ENCODE measurements at places on chromosomes 6 and 20.

DNA sequence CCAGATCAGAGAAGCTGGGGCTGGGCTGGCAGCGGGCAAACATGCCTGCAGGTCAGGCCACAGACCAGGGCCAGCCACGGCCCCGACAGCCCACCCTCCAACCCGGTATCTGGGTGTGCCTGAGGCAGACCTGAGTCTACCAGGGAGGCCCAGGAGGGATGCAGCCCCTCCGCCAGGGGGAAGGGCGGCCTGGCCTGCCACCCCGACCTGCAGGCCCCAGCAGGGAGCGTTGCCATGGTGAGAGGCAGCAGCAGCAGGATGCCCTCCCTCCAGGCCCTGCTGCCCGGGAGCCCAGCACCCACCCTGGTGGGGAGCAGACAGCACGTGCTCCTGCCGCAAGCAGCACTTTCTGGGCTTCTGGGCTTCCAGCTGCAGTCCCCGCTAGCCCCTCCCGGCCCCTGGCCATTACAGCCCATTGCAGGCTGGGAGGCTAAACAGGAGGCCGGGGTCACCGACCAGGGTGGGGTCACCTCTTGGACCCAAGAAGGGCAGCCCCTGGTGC is 3.8 kb upstream of the EEF1A2 start:
- DNase-seq = no peak

DNA sequence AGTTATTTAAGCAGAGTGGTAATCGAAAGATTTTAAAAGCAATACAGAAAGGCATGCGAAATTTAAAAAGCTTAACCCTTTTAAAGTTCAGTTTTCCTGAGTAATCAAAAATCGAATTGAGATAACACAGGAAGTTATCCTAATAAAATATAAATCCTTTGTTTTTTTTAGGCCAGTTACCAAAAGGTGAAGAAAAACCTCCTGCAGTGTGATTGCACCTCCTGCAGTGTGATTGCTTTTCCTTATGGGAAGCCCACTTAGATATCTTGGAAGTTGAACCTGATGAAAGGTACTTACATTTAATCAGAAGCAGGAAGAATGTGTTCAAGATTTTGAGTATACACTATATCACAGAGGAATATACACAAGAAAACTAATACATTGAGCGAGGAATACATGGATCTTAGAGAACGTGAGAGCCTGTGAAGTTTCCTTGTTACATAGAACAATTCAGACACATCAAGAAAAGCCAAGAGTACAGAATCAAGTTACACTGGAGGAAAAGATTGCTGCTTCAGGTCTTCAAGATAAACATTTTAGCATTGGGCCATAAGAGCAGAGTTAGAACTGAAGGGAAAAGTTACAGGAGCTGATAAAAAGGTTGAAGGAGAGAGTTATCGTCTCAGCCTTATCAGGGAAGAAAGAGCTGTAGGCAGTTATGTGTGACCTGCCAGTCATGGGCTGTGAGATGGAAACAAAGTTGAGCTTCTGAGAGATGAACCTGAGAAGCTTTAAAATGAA is 7.7 kb upstream of the TMEM181 start:
- DNase-seq = no peak

GRCh38 chr6:36622901-36623546 is 28.9 kb downstream of the SRSF3 start:
- DNase-seq = no peak

GRCh38 chr6:35141007-35141655 is at the start of gene TCP11:
Gene TCP11 (minus strand): TSS chr6:35141339. CDS start chr6:35140870, 469 bp downstream.
- peak; percentile 25 for DNase-seq

GRCh38 chr6:117494694-117495318 is 12.3 kb downstream of the DCBLD1 start:
- no peak for DNase-seq

DNA sequence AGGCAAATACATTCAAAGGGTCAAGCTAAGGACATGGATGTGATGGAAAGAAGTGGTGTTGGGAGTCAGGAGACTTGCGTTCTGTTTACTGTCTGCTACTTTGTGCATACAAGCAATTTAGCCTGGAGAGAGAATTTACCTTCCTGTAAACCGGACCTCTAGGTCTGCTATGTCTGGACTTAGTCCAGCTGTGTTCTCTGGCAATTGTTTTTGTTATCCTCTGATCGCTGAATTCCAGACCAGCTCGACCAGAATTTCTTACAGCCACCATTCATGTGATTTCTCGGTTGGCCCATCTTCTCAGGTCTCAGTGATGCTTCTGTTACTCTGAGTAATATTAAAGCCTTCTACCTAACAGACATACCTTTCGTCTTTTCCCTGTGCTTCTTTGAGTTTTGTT is 75.2 kb downstream of the LRRC1 start:
- no peak for DNase-seq

GRCh38 chr6:104885518-104886043 is 25.9 kb upstream of the HACE1 start:
- no peak for DNase-seq

DNA sequence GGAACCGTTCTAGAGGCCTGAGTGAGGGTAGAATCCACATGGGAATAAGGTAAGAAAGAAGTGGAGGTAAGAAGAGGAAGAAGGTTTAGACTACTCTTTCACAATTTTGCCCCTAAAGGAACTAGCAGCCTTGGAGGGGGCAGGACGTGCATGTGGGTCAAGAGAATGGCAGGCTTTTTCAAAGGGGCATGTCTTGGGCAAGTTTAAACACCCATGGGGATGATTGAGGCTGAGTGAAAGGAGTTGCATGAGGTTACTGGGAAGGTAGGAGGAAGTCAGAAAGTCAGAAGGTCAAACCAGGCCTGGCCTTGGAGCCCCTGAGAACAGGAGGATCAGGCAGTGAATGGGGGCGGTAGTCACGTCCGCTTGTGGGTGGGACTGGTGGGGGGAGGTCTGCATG is 10.2 kb downstream of the ADA start:
- no peak for DNase-seq

DNA sequence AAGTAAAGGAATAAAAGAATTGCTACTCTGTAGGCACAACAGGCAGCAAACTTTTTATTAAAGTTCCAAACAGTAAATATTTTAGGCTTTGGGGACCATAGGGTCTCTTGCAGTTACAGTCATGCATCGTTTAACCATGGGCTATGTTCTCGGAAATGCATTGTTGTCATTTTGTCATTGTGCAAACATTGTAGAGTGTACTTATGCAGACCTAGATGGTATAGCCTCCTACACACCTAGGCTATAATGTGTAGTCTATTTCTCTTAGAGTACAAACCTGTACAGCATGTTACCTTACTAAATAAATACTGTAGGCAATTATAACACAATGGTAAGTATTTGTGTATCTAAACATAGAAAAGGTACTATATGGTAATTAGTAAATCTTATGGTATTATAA is 54.7 kb downstream of the CDS2 start:
- no peak for DNase-seq

- DNase-seq = no peak
These were observed 307.1 kb upstream of the PLN start for GRCh38 chr6:118240878-118241528.

GRCh38 chr20:18719426-18719825 is 94.2 kb upstream of the SCP2D1 start:
- no peak for DNase-seq

- DNase-seq = no peak
These were observed 1234.7 kb upstream of the GJE1 start for GRCh38 chr6:140897804-140898573.

- no peak for DNase-seq
These were observed 1229.7 kb downstream of the GRIK2 start for GRCh38 chr6:102623201-102623600.

DNA sequence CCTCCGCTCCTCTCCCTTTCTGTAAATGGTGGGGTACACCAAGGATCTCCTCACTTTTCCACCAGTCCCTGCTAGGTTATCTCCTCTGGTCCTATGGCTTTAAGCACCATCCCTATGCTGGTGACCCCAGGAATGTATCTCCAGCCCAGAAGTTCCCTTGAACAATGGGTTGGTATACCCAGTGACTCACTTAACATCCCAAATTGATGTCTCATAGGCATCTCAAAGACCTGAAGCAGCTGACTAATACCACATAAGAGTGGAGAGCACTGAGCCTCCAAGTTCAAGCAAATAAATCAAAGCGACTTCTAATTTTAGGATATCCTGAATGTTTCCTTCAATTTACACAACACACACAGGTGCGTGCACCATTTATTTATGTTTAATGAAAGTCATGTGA is 48.3 kb downstream of the ADGRF1 start:
- no peak for DNase-seq

GRCh38 chr6:6788394-6789032 is 200.0 kb downstream of the LY86 start:
- DNase-seq = no peak

GRCh38 chr6:11245381-11246256 is 13.2 kb upstream of the NEDD9 start:
- no peak for DNase-seq

DNA sequence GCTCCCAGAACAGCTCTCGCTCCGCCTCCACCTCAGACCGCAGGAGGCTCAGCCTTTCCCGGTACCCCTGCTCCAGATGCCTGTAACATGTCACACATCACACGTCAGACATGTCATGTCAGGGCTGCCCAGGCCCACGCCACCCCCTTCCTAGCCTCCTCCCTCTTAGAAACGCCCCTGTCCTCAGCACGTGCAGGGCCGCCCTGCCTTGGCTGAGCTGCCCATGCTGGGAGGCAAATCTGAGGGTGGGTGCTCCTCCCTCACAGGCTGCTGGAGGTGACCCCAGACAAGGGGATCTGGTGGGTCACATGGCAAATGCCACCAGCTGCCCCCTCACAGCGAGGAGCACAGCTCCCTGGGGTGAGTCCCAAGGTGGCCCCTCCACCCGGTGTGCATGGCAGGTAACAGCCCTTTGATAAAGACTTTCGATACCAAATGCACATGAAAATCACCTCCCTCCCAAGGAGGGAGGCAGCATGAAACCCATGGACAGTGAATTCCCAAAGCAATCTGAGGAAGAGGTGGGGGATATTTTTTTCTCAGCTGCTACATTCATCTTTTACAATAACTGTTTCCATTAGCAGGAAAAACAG is 84.1 kb downstream of the GINS1 start:
- DNase-seq = no peak

DNA sequence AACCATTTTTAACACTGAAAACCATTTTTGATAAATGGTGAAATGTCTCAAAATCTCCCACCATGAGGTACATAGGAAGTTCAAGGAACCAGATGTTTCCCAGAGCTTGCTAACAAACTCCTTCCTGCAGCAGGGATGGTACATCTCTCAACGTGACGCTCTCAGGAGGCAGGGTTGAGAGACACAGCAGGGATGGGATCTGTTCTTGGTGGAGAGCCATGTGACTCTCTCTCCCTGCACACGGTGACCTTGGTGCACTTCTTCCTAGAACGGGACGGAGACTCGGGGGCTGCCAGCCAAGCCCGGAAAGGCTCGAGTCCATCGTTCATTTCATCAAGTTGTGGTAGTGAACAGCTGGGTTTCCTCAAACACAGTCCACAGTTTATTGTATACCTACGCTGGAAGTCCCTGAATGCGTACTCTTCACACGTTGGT is 94.2 kb downstream of the FAM50B start:
- no peak for DNase-seq

- DNase-seq = no peak
These were observed 7.9 kb upstream of the GPRC6A start for GRCh38 chr6:116836606-116837342.

GRCh38 chr6:74357321-74357720 is 661.3 kb downstream of the CD109 start:
- DNase-seq = no peak

GRCh38 chr6:82693094-82693493 is 329.5 kb downstream of the TPBG start:
- no peak for DNase-seq

- DNase-seq = no peak
These were observed 886.6 kb upstream of the ADGRB3 start for GRCh38 chr6:67748521-67748920.

DNA sequence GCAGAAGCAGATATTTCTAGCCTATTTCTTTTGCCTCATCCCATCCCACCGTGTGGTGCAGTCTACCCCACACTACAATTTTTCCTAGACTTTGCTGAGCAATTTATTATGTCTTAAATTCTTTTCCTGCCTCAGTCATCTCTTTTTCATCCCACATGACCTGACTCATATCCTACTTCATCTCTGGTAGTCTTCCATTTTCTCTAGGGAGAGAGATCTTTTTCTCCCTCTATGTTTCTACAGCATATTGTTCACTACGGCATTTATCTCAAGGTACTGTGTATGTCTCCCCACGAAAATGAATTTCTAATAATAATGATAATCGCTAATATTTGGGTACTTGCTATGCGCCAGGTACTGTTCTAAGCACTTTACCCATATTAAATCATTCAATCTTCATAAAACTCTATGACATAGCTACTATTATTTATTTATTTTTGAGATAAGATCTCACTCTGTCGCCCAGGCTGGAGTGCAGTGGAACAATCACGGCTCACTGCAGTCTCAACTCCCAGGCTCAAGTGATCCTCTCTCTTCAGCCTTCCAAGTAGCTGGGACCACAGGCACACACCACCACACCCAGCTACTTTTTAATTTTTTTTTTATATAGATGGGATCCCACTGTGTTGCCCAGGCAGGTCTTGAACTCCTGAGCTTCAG is 15.6 kb downstream of the PDSS2 start:
- DNase-seq = no peak

- DNase-seq = no peak
These were observed 159.3 kb upstream of the MARCKS start for GRCh38 chr6:113697632-113698410.

DNA sequence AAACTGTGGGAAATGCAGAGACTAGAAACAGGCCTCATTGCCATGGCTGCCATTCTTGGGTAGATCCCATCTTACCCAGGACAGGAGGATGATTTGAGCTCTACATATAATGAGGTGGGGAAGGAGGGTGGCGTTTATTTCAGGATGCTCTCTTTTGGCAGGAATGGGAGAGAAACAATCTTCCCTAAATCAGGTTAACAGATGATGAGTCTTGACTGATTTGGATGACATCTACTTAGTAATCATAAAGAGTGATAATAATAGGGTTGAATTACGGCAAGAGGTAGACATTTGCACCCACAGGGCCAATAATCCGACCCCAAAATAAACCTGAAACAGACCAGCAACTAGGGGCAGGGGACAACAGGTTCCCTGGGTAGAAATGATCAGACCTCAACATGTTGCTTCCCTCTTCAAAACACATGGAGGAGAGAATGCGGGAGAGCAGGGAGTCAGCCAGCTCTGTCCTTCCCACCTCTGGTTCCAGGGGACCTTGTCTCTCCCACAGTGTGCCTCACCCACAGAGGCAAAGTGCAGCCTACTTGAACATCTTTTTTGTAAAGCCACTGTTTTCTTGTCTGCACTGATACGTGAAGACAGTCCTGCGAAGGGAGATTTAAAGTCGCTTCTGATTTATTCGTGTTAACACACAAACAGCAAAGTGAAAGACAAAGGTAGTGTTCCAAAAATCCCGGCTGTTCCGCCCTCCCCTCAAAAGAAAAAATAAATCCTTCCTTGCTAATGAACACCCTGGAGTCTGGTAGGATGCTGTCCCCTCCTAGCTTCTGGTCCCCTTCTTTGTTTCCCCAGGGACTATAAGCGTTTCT is 3.9 kb downstream of the FOXQ1 start:
- no peak for DNase-seq

- no peak for DNase-seq
These were observed 71.9 kb upstream of the CNR1 start for GRCh38 chr6:88238065-88238464.

DNA sequence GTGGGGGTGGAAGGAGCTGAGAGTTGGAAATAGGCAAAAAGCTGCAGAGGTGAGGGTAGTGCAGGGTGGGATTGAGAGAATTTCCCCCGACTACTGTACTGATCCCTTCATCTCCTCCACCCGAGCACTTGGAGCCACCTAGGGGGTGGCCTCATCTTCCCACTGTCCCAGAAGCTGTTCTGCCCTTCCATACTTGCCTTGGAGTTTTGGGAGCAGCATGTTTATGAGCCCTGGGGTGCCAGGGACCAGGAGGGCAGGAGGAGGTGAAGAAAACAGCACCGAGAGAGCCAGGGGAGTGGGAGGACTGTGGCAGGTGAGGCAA is 34.0 kb upstream of the HLA-A start:
- DNase-seq = no peak

Measured in CD4-positive, alpha-beta T cell treated with Interleukin-6 at 100 ng/mL for 8 hours (primary cell).